ENCODE measurements at places on chromosomes 16 and 17. TPM values are rescaled to one million over a fixed set of nuclear protein-coding genes. Genes with fewer than 3 reads are reported as not detected.
A peak's percentile ranks its signal among the peaks of the same experiment; 100 is the strongest.

STAT5B gene
- total RNA-seq = 252 TPM

AHSP gene
- not detected for total RNA-seq

GRCh38 chr16:83137894-83138293 lies 511.1 kb downstream of the CDH13 start:
- no peaks in the 10 kb centered on the region for H3K27me3 ChIP-seq
- H3K4me3 ChIP-seq = no peak overlapping the region
- H3K4me1 ChIP-seq = peaks cover 10% of the 10 kb centered on the region
- no peak overlapping the region for H3K27ac ChIP-seq
- no peak for DNase-seq
- peaks cover 2% of the 10 kb centered on the region for H3K36me3 ChIP-seq

- H3K27me3 ChIP-seq = no peaks in the 10 kb centered on the region
- peak; percentile 29 for DNase-seq
- H3K4me1 ChIP-seq = peaks cover 94% of the 10 kb centered on the region
- H3K27ac ChIP-seq = peak overlapping the region; percentile 81
Measured at GRCh38 chr16:89383095-89384003, 107.0 kb downstream of the ANKRD11 start.

DNA sequence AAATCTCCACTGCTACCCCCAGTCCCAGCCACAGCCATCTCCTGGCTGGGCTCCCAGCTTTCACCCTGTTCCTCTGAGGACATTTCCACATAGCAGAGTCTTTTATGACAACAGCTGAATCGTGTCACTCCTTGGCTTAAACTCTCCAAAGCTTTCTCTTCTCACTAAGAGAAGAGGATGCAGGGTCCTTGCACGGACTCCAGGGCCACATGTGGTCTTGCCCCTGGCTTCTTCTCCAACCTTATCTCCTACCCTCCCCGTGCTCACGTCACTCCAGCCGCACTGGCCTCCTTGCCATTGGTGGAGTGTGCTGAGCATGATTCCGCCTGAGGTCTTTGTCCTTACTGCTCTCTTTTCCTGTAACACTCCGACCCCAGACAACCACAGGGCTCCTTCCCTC lies 39.9 kb upstream of the CCDC182 start:
- no peak overlapping the region for H3K27ac ChIP-seq
- no peaks in the 10 kb centered on the region for H3K4me1 ChIP-seq
- H3K36me3 ChIP-seq = no peaks in the 10 kb centered on the region
- H3K4me3 ChIP-seq = no peak overlapping the region
- H3K27me3 ChIP-seq = peaks cover 32% of the 10 kb centered on the region
- no peak for DNase-seq

GRCh38 chr17:63955232-63955631 lies 17.5 kb downstream of the SCN4A start:
- no peaks in the 10 kb centered on the region for H3K27me3 ChIP-seq
- H3K27ac ChIP-seq = no peak overlapping the region
- DNase-seq = no peak
- no peaks in the 10 kb centered on the region for H3K36me3 ChIP-seq
- H3K4me1 ChIP-seq = peaks cover 34% of the 10 kb centered on the region

- H3K4me1 ChIP-seq = peaks cover 60% of the 10 kb centered on the region
- no peak overlapping the region for H3K27ac ChIP-seq
- H3K4me3 ChIP-seq = no peak overlapping the region
- no peaks in the 10 kb centered on the region for H3K27me3 ChIP-seq
Measured at GRCh38 chr17:19769946-19770652, 22.0 kb upstream of the ALDH3A1 start.

DNA sequence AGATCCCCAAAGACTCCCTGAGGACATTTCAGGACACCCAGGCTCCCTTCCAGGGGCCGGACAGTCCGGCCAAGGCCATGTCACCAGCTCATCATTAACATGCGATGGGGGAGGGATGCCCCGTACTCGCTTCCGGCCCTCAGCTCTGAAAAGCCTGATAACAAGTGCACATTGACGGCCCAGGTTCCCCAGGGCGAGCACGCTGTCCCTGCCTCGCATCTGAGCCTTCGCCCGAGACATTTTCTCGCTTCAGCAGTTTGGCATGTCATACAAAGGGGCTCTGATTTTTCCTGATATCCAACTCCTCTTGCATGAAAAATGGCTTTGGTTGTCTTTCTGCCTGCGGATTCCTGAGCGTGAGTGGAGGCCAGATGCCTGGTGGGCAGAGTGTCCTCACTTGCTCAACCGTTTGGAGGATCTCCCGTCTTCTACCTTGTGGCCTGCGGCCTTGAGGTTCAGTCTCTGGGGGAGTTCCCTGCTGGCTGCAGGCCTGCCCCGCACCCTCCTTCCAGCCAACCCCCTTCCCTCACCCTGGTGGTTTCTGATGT lies 14.1 kb downstream of the CACNG4 start:
- H3K4me3 ChIP-seq = no peak overlapping the region
- no peaks in the 10 kb centered on the region for H3K36me3 ChIP-seq
- H3K27me3 ChIP-seq = peaks cover 55% of the 10 kb centered on the region
- H3K27ac ChIP-seq = no peak overlapping the region
- peaks cover 5% of the 10 kb centered on the region for H3K4me1 ChIP-seq

Measured in activated T-cell treated with anti-CD3 and anti-CD28 coated beads, Interleukin-2, amount 50 U/mL, for 72 hours (primary cell).